ENCODE measurements at places on chromosomes 3 and 15. TPM values are rescaled to one million over a fixed set of nuclear protein-coding genes. Genes with fewer than 3 reads are reported as not detected.

- H3K36me3 ChIP-seq = peaks cover 26% of the 10 kb centered on the region
- peak overlapping the region; percentile 87 for H3K27ac ChIP-seq
- H3K4me1 ChIP-seq = peaks cover 5% of the 10 kb centered on the region
These were observed 12.8 kb downstream of the SYNM start for GRCh38 chr15:99117563-99118257.

DNA sequence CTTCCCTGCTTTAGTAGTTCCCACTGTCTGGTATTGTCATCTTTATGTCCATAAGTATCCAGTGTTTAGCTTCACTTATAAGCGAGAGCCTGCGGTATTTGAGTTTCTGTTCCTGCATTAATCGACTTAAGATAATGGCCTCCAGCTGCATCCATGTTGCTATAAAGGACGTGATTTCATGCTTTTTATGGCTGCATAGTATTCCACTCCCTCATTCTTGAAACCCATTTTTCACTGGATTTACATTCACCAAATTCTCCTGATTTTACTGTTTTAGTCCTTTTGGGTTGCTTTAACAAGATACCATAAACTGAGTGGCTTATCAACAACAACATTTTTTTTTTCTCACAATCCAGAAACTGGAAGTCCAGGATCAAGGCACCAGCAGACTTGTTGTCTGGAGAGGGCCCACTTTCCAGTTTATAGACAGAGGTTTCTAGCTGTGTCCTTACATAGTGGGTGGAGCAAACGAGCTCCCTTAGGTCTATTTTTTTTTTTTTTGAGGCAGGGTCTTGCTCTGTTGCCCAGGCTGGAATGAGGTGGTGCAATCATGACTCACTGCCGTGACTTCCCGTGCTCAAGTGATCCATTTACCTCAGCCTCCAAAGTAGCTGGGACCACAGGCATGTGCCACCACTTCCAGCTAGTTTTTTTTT is 6.1 kb upstream of the TICRR start:
- no peak overlapping the region for H3K4me3 ChIP-seq
- DNase-seq = no peak

- H3K36me3 ChIP-seq = peaks cover 3% of the 10 kb centered on the region
- no peak overlapping the region for H3K27ac ChIP-seq
- no peaks in the 10 kb centered on the region for H3K27me3 ChIP-seq
- H3K4me1 ChIP-seq = no peaks in the 10 kb centered on the region
These were observed 316.1 kb upstream of the TPM1 start for GRCh38 chr15:62726461-62726860.

DNA sequence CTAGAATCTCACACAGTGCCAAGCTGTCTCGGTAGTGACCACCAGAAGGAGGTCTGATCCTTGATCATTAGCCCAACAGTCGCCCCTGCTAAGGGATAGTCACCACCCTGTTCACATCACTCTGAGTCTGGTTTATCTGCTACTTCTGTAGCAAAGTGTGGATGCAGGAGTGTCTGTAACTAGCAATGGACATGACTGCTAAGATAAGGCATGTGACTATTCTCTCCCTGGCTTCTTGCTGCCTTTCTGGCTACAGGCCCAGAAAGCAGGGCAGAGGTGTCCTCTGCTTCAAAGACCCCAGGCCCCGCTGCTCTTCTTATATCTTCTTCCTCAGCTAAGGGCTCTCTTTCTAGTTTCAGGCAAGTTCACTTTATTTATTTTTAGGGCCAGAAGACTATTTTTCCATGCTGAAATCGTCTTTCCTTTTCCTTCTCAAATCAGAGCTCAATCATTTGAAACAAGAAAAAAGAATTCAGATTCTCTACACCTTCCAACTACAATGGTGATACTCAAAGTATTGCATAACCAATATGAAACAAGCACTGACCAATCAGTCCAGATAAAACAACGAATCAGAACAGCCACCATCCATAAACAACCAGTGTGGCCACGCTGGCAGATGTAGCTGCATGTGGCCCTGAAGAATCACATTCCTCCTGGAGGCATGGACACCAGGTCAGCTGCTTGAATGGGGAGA is 8.0 kb upstream of the KNG1 start:
- H3K4me3 ChIP-seq = no peak overlapping the region
- H3K4me1 ChIP-seq = no peaks in the 10 kb centered on the region
- no peaks in the 10 kb centered on the region for H3K36me3 ChIP-seq

GRCh38 chr15:48510976-48511375 is 134.5 kb downstream of the FBN1 start:
- no peaks in the 10 kb centered on the region for H3K4me1 ChIP-seq
- H3K27ac ChIP-seq = no peak overlapping the region
- H3K36me3 ChIP-seq = peaks cover 31% of the 10 kb centered on the region
- H3K4me3 ChIP-seq = no peak overlapping the region

DNA sequence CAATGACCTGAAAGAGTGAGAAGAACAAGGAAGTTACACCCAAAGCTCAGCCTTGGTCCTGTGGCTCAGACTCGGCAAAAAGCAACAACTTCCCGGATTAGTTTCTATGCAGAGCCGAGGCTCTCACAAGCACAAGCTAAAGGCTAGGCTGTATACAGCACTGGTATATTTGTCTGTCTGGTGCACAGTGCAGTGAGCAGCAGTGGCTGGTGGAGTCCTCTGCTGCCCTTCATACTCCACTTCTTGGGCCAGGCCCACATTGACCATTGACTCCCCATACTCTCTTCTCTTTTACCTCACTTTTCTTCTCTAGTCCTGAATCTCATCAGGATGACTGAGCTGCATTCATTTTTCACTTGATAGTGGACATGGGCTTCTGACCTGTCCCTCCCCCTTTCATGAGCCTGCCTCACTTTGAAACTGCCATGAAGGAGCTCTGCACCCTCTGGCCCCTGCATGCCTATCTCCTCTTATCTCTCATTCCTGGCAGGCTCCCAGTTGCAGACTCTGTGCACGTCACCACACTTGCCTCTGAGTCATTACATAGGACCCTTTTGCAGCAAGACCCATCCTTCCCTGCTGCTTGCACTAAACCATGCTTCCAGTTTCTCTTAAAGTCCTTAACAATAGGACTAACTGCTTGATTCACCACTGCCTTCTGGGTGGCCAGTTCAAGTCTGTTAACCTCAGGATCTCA is 379.3 kb downstream of the NTRK3 start:
- no peaks in the 10 kb centered on the region for H3K4me1 ChIP-seq
- no peak for DNase-seq
- no peak overlapping the region for H3K27ac ChIP-seq
- H3K36me3 ChIP-seq = no peaks in the 10 kb centered on the region
- H3K27me3 ChIP-seq = no peaks in the 10 kb centered on the region
- no peak overlapping the region for H3K4me3 ChIP-seq

- no peak overlapping the region for H3K27ac ChIP-seq
- peak overlapping the region; percentile 52 for H3K4me3 ChIP-seq
- H3K36me3 ChIP-seq = no peaks in the 10 kb centered on the region
- H3K27me3 ChIP-seq = no peaks in the 10 kb centered on the region
- DNase-seq = no peak
These were observed 633 bp downstream of the IGSF10 start for GRCh38 chr3:151460228-151460627.

GRCh38 chr3:71641674-71642073 is 58.1 kb upstream of the FOXP1 start:
- DNase-seq = no peak
- no peaks in the 10 kb centered on the region for H3K27me3 ChIP-seq
- H3K4me3 ChIP-seq = no peak overlapping the region
- no peaks in the 10 kb centered on the region for H3K36me3 ChIP-seq
- no peak overlapping the region for H3K27ac ChIP-seq

GRCh38 chr3:123089611-123090331 is 22.9 kb downstream of the PDIA5 start:
- H3K36me3 ChIP-seq = peaks cover 46% of the 10 kb centered on the region
- no peaks in the 10 kb centered on the region for H3K27me3 ChIP-seq
- no peak overlapping the region for H3K4me3 ChIP-seq
- peak overlapping the region; percentile 63 for H3K27ac ChIP-seq
- peaks cover 59% of the 10 kb centered on the region for H3K4me1 ChIP-seq

GRCh38 chr3:64120876-64121275 is 97.6 kb upstream of the PSMD6 start:
- H3K4me3 ChIP-seq = no peak overlapping the region
- H3K27me3 ChIP-seq = no peaks in the 10 kb centered on the region
- no peaks in the 10 kb centered on the region for H3K36me3 ChIP-seq

GRCh38 chr3:24704496-24704895 is 209.8 kb upstream of the THRB start:
- no peaks in the 10 kb centered on the region for H3K27me3 ChIP-seq
- no peak overlapping the region for H3K4me3 ChIP-seq
- no peaks in the 10 kb centered on the region for H3K36me3 ChIP-seq
- H3K4me1 ChIP-seq = no peaks in the 10 kb centered on the region

- peak overlapping the region; percentile 10 for H3K27ac ChIP-seq
- H3K4me1 ChIP-seq = peaks cover 22% of the 10 kb centered on the region
- no peaks in the 10 kb centered on the region for H3K36me3 ChIP-seq
These were observed 140.5 kb downstream of the FNDC3B start for GRCh38 chr3:172179680-172180399.

DNA sequence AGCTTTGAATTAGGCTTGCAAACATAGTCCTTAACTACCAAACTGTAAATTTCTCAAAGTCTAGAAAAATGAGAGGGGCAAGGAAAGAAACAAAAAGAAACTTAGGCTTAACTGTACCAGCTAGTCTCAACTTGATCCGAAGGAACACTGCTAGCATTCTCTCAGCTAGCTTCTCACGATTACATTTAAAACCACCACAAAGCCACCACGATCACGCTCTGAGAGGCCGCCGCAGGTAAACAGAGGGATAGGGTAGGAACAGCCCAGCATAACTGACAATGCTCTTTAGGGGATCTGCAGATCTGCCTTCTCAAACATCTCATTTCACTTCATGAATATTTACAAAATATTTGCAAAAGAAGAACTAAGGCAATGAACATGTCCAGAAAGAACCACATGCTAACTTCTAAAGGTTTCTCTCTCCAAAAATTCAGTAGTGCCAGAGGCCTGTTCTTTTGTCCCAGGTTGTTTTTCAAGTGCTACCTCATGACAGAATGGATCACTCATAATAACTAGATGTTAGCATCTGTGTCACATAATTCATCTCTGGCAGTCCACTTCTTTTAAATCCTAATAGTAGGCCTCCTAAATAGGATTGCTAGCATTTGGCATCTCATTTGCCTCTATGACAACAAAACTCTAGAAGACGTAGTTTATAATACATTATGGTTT is 18.9 kb downstream of the VGLL4 start:
- no peak overlapping the region for H3K4me3 ChIP-seq
- no peaks in the 10 kb centered on the region for H3K36me3 ChIP-seq
- peaks cover 48% of the 10 kb centered on the region for H3K4me1 ChIP-seq
- no peaks in the 10 kb centered on the region for H3K27me3 ChIP-seq
- H3K27ac ChIP-seq = no peak overlapping the region

DNA sequence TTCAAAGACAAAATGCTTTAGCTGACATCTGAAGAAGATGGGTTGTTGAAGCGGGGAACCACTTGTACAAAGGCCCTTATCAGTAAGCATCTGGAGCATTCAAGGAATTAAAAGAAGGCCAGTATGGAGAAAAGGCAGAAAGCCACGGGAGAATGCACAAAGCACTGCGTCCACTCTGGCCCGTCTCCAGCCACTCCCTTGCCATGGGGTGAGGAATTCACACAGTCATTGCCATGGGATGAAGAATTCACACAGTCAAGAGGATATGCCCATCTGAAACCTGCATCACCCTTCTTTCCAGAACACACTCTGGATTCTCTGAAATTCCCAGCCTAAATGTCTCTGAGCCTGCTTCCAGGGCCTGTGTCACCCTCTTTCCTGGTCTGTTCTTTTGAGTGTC is 26.7 kb upstream of the STAG1 start:
- no peaks in the 10 kb centered on the region for H3K36me3 ChIP-seq
- H3K4me3 ChIP-seq = no peak overlapping the region
- H3K4me1 ChIP-seq = no peaks in the 10 kb centered on the region
- H3K27me3 ChIP-seq = no peaks in the 10 kb centered on the region

GRCh38 chr3:70822669-70823068 is 510.2 kb upstream of the MDFIC2 start:
- no peaks in the 10 kb centered on the region for H3K4me1 ChIP-seq
- no peaks in the 10 kb centered on the region for H3K27me3 ChIP-seq
- no peak for DNase-seq
- H3K36me3 ChIP-seq = no peaks in the 10 kb centered on the region
- no peak overlapping the region for H3K27ac ChIP-seq
- H3K4me3 ChIP-seq = no peak overlapping the region

Gene LRIG1
- total RNA-seq = 85.8 TPM

Gene CYB561D2
- 9.6 TPM for total RNA-seq

Gene PLA2G4F
- total RNA-seq = 12.1 TPM

Gene QTRT2
- total RNA-seq = 61.3 TPM

Gene ZNF385D
- total RNA-seq = not detected

Gene MEIS2
- total RNA-seq = 39.4 TPM

Gene JAGN1
- total RNA-seq = 24.5 TPM

Gene FAM227B
- 1.3 TPM for total RNA-seq
